ENCODE measurements at places on chromosomes 4 and X.
A peak's percentile ranks its signal among the peaks of the same experiment; 100 is the strongest.

GRCh38 chr4:48228949-48229348, 40.7 kb downstream of the TEC start:
- DNase-seq, result no peak

GRCh38 chrX:50609796-50610195, 139.2 kb upstream of the DGKK start:
- no peak for DNase-seq

- no peak for DNase-seq
Measured at GRCh38 chr4:44545781-44546180, 97.2 kb upstream of the KCTD8 start.

DNA sequence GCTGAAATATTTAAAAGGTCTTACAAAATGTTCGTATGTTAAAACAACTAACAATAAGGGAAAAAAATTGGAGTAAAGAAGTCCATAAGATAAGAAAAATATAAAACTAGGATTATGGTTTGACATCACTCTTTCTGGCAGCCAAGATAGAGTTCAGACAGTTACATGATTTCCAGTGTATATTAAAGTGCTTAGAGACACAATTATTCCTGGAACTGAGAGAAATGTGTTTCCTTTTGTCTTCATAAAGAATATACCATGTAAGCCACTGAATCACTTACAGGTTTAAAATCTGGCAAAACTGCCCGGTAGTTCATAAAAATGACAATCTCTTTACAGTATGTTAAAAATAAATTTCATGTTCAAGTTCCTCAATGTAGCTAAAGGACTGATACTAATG, 538.7 kb upstream of the ATOH1 start:
- DNase-seq, result no peak

- no peak for DNase-seq
Measured at GRCh38 chr4:139728840-139729239, 63.2 kb downstream of the MGST2 start.

GRCh38 chrX:56318076-56318475, 85.9 kb downstream of the KLF8 start:
- no peak for DNase-seq

DNA sequence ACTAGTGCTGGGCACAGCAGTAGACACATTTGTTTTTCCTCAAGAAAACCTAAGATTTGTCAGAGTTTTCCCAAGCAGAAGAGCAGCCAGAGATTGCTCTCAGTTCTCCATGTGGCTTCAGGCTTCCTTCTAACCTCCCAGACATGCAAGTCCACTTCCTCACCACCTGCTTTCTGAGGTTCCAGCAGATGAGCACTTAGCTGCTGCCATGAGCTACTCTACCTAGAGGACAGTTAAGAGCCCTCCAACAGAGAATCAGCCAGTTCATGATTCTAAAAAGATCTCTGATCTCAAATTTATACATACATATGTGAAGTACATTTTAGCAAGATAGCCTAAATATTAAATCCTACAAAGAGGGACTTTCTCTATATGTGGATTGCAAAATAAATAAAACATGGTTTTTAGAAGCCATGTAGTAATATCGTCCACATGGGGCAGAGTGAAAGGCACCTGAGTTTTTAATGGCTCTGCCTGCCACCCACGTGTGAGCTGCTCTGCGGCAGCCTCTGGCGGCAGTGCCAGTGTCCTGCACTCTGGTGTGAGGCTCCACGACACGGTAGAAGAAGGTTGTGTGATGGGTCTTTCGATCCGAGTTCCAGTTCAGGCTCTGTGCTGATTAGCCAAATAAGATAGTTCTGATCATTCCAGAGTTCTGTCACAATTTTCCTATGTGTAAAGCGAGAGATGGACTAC, 10.3 kb downstream of the CYP4V2 start:
- DNase-seq, result peak; percentile 23

GRCh38 chrX:130994671-130995070, 63.5 kb upstream of the ARHGAP36 start:
- DNase-seq, result no peak

GRCh38 chr4:85780664-85781063, 305.7 kb downstream of the ARHGAP24 start:
- DNase-seq, result no peak

DNA sequence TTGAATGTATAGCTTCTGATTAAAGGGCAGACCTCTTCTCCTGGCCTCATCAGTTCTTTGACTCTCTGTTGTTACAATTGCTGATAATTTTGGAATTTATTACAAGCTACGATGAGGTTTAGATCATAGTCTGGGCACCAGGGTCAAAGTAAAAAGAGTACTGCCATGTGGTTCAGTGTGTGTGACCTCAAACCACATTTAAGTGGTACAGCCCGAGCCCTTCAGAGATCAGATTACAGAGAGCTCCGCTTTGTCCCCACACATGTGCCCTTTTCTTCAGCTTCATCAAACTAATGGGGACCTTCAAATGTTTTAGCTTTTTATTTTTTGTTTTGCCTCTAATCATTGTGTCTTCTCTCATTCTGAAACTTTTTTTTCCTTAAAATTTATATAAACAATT, 37.1 kb downstream of the SPANXN2 start:
- DNase-seq, result no peak

- no peak for DNase-seq
Measured at GRCh38 chr4:73345399-73345975, 58.6 kb upstream of the ALB start.

GRCh38 chrX:11664211-11665167, 1.2 kb downstream of the ARHGAP6 start:
- no peak for DNase-seq
